ENCODE measurements at places on chromosomes 4 and X.

DNA sequence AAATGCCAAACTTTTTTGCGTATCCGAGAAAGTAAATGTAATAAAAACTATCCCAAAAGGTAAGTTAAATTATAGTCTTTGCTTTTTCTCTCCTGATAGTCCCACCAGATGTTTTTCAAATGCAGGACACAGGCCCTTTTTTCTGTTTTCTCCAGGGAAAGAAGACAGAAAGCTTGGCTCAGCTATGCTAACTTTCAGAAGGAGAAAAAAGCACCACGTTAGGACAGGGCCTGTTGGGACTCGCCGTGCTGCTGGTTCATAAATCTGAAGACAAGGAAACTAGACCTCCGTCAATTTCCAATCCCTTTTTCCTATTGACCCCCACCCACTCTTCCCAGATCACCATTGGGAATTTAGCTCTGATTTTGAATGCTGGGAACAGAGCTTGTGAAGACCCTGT lies 220.9 kb upstream of the SFRP2 start:
- no peak for DNase-seq

DNA sequence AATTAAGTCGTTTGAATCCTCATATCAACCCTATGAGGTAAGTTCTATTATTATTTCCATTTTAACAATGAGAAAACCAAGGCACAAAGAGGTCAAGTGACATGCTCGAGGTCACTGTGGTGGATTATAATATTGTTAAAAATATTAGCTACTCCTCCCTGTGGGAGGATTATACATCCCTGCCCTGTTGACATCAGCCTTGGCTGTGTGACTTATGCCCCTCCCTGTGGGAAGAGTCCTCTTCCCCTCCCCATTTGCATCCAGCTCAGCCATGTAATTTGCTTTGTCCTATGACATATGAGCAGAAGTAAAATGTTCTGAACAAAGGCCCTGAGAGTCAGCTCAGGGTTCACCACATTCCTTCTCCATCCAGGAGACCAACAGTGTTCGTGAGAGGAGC lies 152.7 kb upstream of the ZIC3 start:
- DNase-seq, result no peak

DNA sequence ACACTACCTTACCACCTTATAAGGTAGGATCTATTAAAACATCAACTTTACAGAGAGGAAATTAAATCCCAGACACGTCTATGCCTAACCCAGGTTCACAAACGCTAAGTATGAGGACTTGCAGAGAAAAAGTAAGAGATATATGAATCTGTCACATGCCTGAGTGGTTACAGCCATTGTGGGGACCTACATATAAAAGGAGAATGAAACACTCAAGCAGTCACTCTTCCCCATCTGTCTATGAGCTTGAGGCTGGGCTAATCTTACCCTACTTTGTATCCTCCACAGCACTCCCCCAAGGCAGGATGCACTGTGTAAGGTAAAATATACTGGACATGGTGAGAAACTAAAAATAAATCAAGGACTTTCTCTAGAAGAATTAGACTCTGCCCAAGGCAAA lies 339.9 kb downstream of the HNRNPD start:
- no peak for DNase-seq

DNA sequence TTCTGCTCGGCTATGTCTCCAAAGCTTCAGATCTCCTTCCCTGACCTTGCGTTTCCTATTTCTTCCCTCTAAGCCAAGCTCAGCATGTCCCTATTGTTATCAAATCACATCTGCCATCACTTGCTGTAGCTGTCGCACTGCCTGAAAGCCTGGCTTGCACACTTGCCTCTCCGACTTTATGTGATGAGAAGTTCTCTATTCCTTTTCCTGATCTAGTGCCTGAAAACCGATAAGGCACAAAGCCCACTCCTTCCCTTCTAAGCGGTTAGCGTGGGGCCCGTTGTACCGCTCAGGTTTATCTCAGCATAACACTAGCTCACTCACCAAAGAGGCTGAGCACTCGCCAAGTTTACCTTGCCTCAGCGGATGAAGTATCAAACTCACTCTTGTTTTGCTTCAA lies 816 bp downstream of the NMU start:
- DNase-seq, result no peak

DNA sequence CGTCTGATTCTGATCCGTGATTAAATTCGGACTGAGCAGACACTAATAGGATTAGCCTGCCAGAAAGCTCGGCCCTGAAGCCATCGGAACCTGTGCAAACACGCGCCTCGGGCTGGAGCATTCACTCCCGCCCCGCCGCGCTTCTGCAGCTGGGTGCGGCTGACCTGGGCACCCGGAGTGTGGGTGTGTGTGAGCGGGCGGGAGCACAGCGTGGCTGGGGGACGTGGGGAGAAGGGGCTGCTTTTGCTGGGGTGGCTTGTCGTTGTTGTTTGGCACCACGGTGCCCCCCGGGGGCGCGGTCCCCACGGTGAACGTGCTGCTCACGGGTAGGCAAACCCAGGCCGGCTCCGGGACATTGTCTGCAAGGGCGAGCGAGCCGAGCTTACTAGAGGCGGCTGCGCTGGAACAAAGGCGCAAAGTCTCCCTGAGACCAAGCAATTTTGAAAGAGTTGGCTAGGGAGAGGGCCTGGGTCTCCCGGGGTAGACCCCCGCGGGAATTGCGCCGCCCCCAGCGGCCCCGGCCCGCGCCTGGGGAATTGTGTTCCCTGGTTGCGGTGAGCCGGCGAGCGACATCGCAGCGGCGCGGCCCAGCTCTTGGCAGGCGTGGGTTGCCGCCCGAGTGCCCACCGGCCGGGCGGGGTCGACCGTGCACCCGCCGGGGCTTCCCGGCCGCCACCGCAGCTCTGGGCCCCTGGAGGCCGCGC lies 1.4 kb downstream of the MAMLD1 start:
- no peak for DNase-seq
